Activated T-helper 1 cell treated with anti-CD3 and anti-CD28 coated beads, Interleukin-12 subunit alpha, Interleukin-12 subunit beta, Interleukin-2, Interleukin-4 antibody, amounts not matched to agents 30 ng/mL and 10 ng/mL and 1 ng/mL, durations not matched to agents 14 hours and 24 hours and 36 hours (primary cell): ENCODE measurements at places on chromosomes 13 and 19. TPM values are rescaled to one million over a fixed set of nuclear protein-coding genes. Genes with fewer than 3 reads are reported as not detected.

NBEA gene
- total RNA-seq: 0.15 and 0.18 TPM in 2 replicates

CTU1 gene
- total RNA-seq: 12.5 and 14.0 TPM in 2 replicates

TNFRSF19 gene
- not detected in 2 replicates for total RNA-seq

CEACAM7 gene
- total RNA-seq: not detected in 2 replicates

SACS gene
- total RNA-seq: 32.1 and 32.4 TPM in 2 replicates

NXNL1 gene
- total RNA-seq: not detected in 2 replicates

ASF1B gene
- total RNA-seq: 76.3 and 77.4 TPM in 2 replicates

SOX1 gene
- not detected in 2 replicates for total RNA-seq

MBD3L5 gene
- total RNA-seq: not detected in 2 replicates

FGF21 gene
- total RNA-seq: not detected in 2 replicates

ADGRE2 gene
- total RNA-seq: 1.3 and 2.2 TPM in 2 replicates

DACH1 gene
- not detected in 2 replicates for total RNA-seq

IGFL2 gene
- total RNA-seq: 0.23 TPM in 1 of 2 replicates, not detected in the other

TDRD12 gene
- 0.18 and 0.20 TPM in 2 replicates for total RNA-seq

KCTD12 gene
- total RNA-seq: 10.4 and 10.7 TPM in 2 replicates

ABHD8 gene
- total RNA-seq: 8.8 and 9.0 TPM in 2 replicates

KLF5 gene
- total RNA-seq: 2.4 and 2.5 TPM in 2 replicates

ZNF611 gene
- 17.0 and 21.0 TPM in 2 replicates for total RNA-seq

SHISA2 gene
- 9.4 and 9.5 TPM in 2 replicates for total RNA-seq

TSKS gene
- 1.3 and 2.0 TPM in 2 replicates for total RNA-seq

NLRP7 gene
- not detected in 2 replicates for total RNA-seq

LYL1 gene
- 2.4 and 2.5 TPM in 2 replicates for total RNA-seq

IQCN gene
- total RNA-seq: 2.8 and 3.2 TPM in 2 replicates

GARIN5A gene
- total RNA-seq: 0.39 and 0.88 TPM in 2 replicates
